ENCODE measurements at places on chromosomes 2 and 18.

DNA sequence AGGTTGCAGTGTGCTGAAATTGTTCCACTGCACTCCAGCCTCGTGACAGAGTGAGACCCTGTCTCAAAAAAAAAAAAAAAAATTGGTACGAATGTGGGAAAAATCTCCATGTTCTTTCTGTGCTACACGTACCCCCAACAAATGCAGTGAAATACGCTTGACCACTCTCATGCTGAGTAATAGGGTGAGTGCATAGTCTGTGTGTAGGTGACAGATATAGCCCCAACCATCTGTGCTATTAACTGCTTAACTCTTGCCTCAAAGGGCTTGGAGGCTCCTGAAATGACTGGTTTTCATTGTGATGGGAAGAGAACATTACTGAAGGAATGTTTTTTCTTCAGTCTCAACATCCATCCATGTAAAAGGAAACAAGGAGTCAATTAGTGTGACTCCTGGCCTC, 15.7 kb downstream of the LYPD1 start:
- no peak for DNase-seq

DNA sequence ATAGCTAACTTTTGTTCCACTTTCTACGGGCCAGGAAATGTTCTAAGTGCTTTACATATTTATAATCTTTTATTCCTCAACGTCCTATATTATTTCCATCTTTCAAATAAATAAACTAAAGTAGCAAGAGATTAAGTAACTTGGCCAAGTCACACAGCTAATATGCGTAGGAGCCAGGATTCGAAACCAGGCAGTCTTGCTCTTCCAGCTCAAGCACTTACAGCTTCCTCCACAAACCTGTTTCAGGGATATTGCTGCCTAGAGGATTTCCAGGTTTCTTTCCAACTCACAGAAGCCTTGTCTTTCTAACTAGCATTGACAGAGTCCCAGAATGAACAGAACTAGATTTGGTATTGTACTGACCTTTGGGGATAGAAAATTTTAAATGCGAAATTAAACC, 102.5 kb downstream of the FIGN start:
- DNase-seq = no peak

- DNase-seq = no peak
Observed at GRCh38 chr18:79637921-79638909, 41.4 kb upstream of the CTDP1 start.

- no peak for DNase-seq
Observed at GRCh38 chr2:188601927-188602326, 310.3 kb downstream of the GULP1 start.

DNA sequence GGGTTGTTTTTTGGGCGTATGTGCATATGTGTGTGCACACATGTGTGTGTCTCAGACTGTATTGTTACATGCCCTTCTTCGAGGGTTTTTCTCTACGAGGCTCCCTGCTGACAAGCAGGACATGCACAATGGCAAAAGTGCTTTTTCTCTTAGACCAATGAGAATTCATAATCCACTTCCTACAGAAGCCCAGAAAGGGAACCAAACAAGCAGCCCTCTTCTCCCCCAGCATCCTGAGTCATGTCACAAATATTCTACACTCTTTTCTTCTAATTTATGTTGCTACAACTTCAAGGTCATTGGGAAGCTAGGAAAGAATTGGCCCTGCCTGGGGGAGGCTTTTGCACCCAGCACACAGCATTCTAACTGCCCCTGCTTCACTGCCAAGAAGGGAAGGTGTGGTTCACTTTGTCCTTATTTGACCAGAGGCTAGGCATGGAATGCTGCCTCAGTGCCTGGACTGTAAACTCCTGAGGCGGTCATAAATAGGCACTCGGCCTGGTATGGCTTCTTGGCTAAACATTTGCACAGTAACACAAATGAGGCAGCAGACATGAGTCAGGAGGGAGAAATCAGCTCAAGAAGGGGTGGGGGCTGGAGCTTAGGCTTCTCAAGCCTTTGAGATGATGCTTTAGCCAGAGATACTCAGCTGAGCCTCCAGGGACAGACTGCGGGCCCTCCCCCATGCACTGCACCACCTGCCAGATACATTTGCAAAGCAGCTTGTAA, 92.7 kb upstream of the KLF7 start:
- peak; percentile 90 for DNase-seq

DNA sequence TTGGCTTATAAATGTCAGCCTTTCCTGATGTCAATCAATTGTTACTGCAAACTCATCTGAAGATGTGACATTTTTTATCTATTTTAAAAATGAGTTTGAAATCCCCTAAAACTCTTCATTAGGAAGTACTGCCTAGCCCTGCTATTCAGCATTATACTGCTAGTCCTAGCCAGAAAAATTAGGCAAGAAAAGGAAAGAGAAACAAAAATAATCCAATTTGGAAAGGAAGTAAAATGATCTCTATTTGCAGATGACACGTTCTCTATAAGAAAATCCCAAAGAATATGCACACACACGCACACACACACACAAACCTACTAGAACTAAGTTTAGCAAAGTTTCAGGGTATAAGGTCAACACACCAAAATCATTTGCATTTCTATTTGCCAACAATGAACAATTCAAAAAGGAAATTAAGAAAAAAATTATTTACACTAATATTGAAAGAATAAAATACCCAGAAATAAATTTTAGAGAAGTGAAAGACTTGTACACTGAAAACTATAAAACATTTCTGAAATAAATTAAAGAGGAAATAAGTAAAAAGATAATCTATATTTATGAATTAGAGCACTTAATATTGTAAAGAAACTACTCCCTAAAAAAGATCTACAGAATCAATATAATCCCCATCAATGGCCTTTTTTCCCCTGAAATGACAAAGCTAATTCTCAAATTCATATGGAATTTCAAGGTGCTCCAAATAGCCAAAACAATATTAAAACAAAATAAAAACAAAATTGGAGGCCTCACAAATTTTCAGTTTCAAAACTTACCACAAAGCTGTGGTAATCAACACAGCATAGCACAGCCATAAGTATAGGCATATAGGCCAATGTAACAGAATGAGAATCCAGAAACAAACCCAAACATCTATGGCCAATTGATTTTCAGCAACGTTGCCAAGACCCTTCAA, 433.7 kb upstream of the TRIB2 start:
- DNase-seq = no peak

DNA sequence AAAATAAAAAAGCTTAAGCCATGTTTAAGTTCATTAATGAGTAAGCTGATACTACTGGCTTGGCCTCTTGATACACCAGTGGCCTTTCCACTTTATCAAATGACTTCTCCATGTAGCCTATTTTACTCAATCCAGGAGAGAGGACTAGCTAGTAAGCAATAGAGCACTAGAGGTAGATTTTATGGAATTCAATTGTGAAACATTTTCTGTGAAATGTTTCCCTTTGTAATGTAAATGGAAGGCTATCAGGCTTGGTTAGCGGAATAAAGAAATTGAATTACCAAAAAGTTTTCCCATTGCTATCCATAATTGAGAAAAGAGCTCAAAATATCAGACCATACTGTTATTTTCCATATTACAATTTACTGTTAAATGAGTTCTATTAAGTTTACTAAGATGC, 515.4 kb upstream of the CDH2 start:
- DNase-seq = no peak

GRCh38 chr2:187552828-187553681, 1.2 kb downstream of the TFPI start:
- DNase-seq = no peak

DNA sequence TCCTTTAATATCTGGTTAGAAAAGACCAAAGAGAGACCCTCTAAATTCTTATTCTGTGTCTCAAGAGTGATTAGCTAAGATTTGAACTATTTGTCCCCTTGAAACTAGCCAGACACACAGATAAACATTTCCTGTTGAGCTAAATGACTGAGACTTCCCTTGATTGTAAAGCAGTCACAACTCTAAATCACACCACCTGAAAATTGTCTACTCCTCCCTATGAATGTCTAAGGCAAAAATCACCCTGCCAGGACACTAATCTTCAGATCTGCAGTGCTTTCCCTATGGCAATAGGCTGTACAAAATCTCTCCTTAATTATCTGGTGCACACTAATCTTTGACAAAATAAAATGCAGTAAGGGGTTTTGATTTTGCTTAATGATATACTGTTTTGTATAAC, 200.5 kb upstream of the GULP1 start:
- DNase-seq = no peak

DNA sequence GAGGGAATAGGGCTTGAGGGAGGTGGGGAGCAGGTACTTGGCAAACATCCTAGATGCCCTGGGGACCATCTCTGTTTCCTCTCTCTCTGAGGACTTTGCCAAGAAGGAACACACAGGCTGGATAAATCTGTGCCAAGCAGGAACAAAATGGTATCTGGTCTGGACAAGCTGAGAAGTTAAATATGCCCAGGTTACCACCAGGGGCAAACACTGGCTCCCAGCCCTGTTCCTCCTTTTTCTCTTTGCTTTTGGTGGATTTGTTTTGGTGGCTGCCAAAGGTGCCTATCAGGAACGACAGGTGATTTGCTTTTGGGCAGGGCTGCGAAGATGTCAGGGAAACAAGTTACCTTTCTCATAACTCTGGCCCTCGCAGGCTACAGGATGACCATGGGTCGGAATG, 227.5 kb upstream of the SMAD2 start:
- no peak for DNase-seq

DNA sequence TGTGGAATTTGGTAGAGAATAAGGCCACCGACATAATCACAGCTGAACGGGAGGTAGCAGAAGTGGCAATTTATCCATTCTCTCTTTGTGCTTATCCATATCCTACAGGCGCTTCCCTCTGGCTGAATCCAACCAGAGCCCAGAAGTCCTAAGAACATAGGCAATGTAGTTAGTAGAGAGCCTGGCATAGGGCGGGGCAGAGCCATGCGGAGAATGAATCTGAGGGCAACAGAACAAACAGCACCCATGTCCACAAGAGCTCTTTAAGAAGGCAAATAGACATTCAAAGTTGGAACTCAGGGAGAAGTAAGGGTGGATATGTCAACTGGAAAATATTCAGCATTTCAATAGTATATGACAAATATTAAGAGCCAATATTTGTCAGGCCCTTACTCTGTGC, 305.9 kb upstream of the VWC2L start:
- no peak for DNase-seq

DNA sequence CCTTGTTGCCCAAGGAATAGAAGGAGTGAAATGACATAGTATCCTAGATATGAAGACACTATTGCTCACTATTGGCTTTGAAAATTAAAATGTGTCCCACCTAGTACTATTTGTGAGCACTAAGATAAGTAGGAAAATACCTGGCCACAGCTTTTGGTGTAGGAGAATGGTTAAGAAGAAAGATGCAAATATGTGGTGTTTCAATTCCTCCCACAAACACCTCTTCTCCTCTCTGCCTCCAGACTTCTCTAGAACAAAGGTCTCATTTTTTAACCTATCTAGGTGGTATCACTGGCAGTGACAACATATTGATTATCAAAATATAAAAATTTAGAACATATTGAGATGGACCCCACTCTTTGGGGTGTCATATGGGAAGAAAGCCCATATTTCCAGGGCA, 929.9 kb upstream of the FANCL start:
- DNase-seq = no peak

DNA sequence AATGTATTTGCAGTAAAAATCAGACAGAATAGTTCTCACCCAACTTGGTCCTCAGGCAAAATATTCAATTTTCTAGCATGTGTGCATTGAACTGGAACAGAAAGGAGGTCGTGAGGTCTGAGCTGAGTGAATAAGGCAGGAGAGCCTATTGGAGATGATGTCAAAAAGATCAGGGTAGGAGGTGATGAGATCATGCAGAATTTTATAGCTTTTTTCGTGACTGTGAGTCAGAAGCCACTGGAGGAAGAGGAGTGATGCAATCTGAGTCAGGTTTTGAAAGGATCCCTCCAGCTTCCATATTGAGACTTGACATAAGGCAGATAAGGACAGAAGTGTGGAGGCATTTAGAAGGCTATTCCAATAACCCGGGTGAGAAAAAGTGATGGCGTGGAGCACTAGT, 299.5 kb upstream of the SOX11 start:
- no peak for DNase-seq

DNA sequence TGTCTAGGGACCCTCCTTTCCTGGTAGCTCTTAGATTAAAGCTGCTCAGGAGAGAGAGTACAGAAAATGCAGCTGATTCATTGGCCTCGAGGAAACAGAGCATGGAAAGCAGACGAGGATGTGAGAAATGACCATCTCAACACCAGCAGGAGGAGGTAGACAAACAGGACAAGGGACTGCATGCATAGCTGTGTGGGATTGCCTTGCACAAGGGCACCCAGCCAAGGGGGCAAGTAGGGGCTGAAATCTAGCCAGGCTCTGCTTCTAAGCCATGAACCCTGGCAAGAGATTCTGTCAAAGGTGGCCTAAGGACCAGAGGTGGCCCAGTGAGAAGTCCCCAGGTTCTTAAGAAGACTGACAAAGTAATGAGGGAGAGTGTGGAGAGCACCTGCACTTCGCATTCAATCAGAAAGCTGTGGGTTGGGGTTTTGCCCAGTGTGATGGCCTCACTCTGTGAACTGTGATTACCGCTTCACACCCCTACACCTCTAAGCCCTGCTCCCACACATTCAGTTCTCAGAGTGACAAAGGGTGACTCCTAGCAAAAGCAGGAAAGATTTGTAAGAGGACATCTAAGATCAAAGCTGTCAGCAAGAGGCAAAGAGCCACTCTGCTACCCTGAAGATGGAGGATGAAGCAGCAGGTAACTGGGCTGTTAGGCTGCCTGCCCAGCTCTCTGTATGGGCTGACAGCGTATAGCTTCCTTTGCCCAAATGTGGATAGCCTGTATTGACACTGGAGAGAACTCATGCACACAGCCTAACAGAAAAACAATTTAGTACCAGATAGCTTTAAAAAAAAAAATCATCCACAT, 151.3 kb upstream of the PELI1 start:
- DNase-seq = no peak

GRCh38 chr2:49332415-49332814, 178.1 kb upstream of the FSHR start:
- DNase-seq = no peak

DNA sequence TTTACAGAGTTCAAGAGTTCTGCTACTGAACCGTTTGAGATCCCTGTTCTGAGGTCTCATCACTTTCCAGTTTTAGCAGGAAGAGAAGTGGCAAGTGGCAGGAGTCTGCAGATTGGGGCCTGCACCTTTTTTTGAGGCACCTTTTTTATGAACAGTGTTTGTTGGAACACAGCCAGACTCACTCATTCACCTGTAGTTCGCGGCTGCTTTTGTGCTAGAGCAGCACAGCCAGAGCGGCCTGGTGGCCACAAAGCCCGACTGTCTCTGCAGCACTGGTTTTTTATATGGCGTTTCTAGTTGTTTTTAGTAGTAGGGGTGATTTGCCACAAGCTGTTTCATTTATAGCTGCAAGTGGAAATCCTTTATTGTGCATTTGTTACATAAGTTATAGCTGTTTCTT, 8.6 kb downstream of the ACP1 start:
- DNase-seq = no peak

GRCh38 chr18:22813648-22814328, 119.3 kb upstream of the RBBP8 start:
- DNase-seq = no peak

GRCh38 chr2:78984386-78984785, 41.1 kb upstream of the REG3G start:
- DNase-seq = no peak

GRCh38 chr2:39228413-39229209, 15.2 kb downstream of the CDKL4 start:
- DNase-seq = no peak

- no peak for DNase-seq
Observed at GRCh38 chr2:105781274-105781978, 36.7 kb downstream of the NCK2 start.

Measured in left colon (tissue), 2 donors.